ENCODE measurements at places on chromosomes 6 and 20.

GRCh38 chr20:19543101-19543500, 215.0 kb upstream of the RIN2 start:
- DNase-seq = no peak

DNA sequence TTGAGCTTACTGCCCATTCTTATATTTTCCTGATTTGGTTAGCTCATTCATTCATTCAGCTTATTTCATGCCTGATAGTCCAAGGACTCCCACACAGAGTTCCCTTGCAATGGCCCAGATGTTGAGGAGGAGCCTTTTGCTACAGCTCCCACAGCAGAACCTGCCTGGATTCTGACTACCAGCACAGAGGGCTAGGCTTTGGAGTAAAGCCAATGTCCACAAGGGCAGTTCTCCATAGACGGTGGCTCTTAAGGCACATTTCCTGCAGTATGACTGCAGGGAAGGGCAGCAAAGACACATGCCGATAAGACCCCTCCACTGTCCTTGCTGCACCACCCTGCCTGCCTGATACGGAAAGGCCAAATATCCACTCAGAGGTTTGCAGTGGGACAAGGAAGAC, 112.3 kb upstream of the SYNDIG1 start:
- no peak for DNase-seq

- no peak for DNase-seq
These were observed 13.8 kb downstream of the RNF144B start for GRCh38 chr6:18400831-18401446.

GRCh38 chr20:58568126-58568482, 52.9 kb upstream of the APCDD1L start:
- DNase-seq = no peak

GRCh38 chr6:13046084-13046483, 282.3 kb downstream of the TBC1D7 start:
- no peak for DNase-seq

DNA sequence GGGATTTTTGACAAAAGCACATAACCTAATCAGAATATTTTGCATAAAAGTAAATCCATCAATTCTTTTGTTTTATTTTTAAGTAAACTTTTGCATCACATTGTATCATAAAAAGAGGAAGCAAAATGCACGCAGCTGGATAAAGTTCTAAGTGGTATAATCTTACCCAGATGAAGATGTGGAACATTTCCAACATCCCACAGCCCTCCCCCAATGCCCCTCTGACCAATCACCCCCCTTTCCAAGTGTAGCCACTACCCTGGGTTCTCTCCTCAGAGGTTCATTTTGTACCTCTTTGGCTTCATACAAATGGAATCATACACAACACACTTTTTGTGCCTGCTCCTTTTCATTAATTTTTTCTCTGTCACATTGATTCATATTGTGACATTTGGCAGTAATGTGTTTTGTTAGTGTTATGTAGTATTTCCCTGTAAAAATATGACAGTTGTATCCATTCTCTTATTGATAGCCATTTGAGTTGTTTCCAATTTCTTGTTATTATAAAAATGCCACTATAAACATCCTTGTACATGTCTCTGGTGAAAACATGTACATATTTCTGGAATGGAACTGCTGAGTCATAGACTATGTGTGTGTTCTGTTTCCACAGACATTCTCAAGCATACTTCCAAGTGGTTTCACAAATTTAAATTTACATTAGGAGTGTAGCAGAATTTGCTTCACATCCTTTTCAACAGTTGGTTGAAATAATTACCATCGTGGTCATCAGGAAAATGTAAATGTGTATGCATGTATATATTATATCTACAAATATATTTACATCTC, 92.9 kb upstream of the SYNDIG1 start:
- no peak for DNase-seq

GRCh38 chr6:165052561-165053480, 256.6 kb downstream of the C6orf118 start:
- DNase-seq = no peak

Measured in RWPE1 (cell line).